ENCODE measurements at places on chromosomes 7 and 10.

DNA sequence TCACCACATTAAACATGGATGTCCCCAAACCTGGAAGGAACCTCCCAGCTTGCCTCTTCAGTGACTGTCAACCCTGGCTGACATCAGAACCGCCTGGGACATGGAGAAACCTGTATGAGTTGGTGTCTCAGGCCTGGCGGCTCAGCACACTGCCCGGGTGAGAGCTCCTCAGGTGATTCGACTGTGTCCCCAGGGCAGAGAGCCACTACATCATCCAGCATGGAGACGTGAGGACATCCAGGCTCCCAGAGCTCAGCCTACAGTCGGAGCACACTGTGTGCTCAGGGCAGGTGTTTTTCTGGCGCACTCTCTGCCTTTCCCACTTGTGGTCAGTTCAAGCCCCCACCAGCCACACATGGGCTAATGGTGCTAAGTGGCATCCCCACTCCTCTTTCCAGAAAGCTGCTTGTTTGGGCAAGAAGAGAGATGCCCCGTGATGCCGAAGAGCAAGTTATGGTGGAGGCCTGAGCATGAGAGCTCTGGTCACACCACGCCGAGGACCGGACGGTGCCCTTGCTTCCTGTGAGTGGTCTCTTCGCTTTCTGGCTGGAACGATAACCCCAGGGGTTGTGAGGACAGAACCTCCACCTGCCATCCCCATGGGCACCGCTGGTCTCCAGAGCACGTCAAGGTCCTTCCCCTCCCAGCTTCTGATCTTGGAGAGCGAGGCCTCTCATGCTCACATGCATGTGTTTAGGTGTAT lies 38.5 kb downstream of the AMZ1 start:
- DNase-seq, result no peak

DNA sequence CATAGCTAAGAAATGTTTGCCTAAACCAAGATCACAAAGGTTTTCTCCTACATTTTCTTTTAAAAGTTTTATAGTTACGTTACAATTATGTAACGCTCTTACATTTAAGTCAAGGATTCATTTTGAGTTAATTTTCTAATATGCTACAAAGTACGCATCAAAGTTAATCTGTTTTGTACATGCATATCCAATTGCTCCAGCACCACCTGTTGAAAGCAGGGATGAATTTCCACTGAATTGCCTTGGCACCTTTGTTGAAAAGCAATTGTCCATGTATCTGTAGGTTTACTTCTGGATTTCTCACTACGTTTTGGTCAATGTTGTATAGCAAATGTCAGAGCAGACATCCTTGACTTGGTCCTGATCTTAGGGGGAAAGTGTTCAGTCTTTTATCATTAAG lies 59.6 kb downstream of the NEUROG3 start:
- DNase-seq, result no peak

DNA sequence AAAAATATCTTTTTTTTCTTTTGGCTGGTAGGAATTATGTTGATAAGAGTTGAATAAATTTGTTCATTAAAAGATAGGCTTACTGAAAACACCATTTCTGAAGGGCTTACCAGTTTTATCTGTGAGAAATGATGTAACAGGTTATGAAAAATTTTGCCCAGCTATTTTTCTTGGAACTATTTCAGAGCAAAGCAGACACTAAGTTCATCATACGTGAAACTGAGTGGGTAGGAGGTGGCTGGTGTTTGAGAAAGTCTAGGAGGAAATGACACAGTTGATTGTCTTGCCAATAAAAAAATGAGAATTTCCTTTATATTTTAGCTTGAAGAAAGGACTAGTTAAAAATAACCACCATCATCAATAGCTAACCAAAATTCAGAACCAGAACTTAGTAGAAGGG lies 6.2 kb upstream of the MRC1 start:
- no peak for DNase-seq

DNA sequence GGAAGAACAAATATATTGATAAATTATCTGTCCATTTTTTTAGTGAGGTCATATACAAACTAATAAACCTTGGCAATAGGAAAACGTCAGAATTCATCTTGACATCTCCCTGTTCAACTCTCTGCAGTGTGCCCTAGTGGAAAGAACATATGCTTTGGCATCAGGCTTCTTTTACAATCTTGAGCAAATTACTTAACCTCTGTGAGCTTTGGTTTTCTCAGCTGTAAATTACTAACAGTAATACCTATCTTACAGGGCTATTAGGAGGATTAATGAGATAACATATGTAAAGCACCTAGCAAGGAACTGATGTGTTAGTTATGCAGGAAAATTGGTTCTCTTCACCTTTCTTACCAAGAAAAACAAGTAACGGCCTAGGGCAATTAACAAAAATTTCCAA lies 161.8 kb downstream of the PHTF2 start:
- no peak for DNase-seq

DNA sequence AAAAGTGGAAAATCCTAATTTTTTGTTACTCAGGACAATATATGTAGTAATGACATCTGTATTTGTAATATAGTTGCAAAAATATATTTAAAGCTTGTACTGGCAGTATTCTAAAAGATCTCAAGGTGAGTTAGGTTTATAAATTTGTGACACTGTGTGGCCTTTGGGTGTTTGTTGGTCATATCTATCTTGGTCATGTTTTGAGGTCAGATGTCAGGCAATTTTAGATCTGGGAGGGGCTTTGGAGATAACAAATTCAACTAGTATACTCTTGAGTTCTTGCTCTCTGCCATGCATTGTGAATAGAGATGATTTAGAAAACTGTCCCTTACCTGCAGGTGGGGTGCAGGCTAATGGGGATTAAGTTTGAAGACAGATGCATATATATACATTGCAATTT lies 3.1 kb downstream of the TBC1D12 start:
- no peak for DNase-seq

DNA sequence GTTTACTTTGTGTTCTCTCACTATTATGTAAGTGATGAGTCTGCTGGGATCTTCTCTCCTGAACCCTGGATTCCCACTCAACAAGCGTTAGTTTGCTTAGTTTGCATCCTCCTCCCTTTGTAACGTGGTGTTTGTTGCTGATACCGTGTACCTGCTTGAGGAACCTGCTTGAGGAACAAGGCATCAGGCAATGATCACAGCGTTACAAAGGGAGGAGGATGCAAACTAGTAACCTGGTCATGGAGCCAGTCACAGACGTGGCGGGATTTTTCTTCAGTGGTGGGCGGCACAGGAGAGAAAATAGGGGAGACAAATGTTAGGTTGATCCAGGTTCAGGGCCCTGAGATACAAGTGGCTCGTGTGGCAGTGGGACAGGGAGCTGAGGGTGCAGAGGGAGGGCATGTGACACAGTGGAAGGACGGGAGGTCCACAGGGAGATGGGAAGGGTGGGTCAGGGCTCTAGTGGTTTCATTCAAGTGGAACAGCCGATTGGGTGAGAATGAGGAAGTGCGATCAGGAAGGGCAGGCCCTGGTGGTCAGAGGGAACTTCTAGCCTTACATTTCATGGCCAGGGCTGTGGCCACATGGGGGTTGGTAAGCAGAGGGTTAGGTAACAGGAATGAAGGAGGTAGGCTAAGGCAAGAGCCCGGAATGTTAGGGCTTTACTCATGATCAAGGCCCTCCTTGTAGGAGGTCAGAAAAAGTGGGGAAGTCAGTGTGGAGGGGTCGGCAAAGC lies 38.0 kb downstream of the SNX10 start:
- no peak for DNase-seq

GRCh38 chr10:78433076-78433595 lies 399.5 kb downstream of the RPS24 start:
- DNase-seq, result no peak

GRCh38 chr10:69628891-69629290 lies 1.2 kb upstream of the FAM241B start:
- DNase-seq, result no peak

DNA sequence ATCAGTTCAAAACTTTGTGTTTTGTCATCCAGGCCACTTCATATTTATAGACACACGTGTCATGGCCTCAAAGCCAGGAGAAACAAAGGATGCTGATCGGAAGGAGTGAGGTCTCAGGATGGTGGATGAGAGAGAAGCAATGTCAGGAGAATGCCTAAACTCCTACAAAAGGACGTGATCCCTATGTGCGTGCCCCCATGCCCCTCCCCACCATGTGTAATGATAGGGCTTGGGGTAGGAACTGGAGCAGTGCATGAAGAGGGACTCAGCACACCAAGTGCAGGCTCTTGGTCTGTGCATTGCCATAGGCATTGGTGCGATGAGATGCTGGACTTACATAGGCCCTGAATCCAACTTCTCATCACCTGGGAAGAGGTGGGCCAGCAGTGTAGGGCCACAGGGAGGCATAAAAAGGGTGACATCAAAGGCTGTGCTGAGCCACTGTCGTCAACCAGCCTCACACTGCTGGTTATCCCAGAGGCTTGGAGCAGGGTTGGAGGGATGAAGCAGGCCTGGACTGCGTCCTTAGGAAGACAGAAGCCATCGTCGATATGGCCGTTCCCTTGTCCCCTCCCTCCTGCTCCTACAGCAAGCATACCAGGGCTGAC lies 46.9 kb upstream of the GDF10 start:
- DNase-seq, result no peak

- DNase-seq, result no peak
Measured at GRCh38 chr7:133572843-133573242, 320.0 kb downstream of the EXOC4 start.

DNA sequence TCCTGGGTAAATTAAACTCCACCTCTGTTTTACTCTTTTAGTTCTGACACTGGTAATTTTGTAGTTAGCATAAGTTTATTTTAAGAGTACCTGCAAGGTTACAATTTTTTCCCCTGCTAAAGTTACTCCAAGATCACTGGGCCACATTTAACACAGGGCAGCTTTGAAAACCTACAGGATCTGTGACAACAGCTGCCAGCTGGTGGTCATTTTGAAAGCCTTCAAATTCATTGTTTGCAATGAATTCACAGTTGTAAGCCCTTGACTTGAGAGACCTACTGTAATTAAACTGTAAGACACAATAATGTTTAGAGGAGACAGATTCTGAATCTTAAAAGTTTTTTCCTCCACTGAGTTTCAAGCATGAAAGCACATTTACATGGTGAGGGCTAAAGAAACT lies 129.6 kb downstream of the CNOT4 start:
- no peak for DNase-seq

DNA sequence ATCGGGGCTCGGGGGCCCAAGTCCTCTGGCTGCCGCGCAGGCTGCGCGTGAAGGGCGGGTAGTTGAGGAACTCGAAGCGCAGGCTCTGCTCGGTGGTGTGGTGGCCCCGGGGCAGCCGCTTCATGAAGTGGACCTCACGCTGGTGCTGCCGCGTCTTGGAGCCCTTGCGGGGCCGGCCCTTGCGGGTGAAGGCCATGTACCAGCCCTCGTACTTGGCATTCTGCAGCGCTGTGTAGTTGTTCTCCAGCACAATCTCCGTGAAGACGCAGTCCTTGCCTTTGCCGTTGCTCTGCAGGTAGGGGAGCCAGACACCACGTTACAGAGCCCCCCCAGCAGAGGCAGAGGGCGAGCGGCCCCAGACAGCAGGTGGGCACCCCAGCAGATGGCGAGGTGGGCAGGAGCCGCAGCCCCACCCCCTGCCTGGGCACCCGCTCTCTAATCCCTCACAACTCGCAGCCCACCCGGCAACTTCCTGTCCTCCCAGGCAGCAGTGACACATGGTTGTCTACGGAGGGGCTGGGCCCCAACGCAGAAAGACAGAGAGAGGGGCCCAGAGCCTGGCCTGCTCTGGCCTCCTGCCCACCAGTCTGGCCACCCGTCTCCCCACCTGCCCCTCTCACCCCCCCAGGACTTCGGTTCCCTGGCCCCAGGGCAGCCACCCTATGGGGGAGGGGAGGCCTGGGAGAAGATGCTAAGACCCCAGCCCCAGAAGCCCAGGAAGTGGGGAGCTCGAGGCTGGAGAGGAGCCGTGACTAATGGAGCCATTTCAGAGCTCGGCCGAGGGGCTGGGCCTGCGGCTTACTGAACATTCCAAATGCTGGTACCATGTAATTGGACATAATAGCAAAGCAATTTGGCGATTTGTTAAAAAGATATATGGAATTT lies 5.3 kb downstream of the FGF8 start:
- no peak for DNase-seq

- DNase-seq, result no peak
Measured at GRCh38 chr7:102471791-102472125, 7.0 kb downstream of the POLR2J start.

All from stimulated activated CD8-positive, alpha-beta memory T cell treated with anti-CD3 and anti-CD28 coated beads, Interleukin-15, amount 100 ng/mL, for 4 hours (primary cell).